ENCODE measurements at places on chromosomes 7 and 10.
A peak's percentile ranks its signal among the peaks of the same experiment; 100 is the strongest.

DNA sequence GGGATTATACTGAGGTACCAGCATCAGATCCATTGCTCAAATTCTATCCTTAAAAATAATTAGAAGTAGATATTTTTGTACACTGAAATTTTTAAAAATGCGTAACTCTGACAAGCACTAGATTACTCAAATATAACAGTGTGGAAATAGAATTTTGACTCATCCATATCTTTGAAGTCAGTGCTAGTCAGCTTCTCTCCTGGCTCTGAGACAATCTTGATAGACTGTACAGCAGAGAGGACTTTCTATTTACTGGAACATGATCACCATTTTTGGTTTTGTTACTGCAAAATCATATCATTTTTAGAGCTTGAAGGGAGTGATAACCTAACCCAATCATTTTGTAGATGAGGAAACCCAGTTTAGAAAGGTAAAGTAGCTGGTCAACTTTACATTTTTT, 195.0 kb downstream of the MTERF1 start:
- DNase-seq: no peak

DNA sequence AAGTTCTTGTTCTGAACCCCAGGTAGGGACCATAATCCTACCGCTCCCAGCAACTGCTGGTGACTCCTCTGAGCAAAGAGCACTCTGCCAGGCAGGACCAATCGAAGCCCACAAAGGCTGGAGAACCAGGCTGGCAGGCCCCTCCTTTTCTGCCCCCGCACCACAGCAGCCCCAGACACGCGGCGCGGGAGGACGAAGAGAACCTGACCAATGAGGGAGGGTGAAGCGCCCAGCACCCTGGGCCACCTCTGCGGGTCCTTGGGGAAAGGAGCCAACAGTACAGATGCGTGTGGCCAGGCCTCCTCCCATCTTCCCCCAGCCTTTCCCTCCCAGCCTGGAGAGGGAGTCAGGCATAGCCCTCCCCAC, 25.9 kb downstream of the CTBP2 start:
- no peak for DNase-seq

GRCh38 chr10:77946084-77946483, 19.5 kb upstream of the DLG5 start:
- no peak for DNase-seq

DNA sequence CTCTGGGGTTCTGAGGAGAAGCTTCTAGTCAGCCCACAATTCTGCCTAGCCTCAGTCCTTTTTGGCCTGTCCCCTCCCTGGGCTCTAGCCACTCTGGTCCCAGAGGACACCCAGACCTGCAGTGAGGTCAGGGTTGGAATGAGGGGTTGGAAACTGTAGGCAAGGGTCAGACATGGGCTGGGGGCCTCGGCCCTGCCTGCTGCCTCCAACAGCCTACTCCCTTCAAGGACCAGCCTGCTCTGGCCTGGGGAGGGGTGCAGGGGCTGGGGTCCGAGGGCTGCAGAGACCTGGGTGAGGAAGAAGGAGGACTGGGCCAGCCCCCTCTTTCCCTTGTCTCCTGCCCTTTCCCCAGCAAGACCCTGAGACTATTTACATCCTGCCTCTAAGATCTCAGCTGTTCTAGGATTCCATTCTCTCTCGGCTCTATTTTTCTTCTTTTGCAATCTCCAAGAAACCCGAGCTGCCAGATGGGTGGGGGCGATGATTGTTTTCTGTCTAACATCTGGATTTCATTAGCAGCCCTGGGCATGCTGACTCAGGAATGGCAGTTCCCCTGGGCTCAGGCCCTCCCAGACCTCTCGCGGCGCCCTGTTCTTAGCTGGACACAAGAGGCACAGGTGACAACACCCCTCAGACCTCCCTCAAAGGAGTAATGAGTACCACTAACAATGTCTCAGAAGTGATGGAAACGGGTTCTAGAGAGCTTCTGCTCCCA, 23.1 kb downstream of the ZCCHC24 start:
- no peak for DNase-seq

DNA sequence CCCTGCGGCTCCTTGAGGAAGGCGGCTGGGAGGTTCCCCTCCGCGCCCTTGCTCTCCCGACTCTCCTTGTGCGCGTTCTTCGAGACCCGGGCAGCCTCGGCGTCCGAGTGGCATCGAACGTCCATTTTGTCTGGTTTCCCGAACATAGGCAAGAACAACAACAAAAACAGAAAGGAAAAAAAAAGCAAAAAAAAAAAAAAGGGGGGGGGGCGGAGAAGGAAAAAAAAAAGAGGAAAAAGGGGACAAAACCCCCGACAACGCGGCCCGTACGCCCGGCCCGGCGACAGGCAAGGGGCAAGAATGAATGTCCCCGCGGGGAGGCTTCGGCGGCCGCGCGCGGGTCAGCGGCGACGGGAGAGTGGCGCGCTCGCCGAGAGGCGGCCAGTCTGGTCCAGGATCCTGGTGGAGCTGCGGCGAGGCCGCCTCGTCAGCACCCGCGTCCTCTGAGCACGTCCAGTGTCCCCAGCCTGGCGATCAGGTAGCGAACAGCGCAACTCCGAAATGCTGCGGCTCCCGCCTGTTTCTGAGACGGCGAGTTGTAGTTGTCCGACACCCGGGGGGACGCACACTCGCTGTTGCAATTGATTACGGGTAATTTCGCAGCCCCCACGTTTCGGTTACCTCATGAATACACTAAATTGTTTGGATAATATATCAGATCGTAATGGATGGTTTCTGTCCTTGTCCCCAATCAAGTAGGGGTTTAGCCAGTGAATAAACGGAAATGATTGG, at the start of gene VAX1:
Gene VAX1 (minus strand): TSS at position 360 of the 732 bp plus-strand sequence. CDS start 214 bp downstream, at position 146.
- no peak for DNase-seq

DNA sequence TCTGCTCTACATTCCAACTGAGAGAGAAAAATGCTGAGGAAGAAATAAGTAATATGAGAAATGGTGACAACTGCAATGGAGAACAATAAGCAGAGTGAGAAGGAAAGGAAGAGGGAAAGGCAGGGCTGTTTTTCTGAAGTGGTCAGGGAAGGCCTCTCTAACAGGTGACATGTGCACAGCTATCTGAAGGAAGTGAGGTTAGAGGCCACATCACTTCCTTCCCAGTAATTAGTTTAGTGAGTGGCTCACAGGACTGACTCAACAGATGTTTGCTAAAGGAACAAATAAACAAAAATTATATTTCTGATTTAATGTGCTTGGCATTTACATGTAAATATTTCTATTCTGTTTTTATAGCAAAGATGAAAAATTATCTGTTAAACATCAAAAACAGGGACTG, 77.9 kb downstream of the ARHGAP21 start:
- DNase-seq: peak; percentile 21

DNA sequence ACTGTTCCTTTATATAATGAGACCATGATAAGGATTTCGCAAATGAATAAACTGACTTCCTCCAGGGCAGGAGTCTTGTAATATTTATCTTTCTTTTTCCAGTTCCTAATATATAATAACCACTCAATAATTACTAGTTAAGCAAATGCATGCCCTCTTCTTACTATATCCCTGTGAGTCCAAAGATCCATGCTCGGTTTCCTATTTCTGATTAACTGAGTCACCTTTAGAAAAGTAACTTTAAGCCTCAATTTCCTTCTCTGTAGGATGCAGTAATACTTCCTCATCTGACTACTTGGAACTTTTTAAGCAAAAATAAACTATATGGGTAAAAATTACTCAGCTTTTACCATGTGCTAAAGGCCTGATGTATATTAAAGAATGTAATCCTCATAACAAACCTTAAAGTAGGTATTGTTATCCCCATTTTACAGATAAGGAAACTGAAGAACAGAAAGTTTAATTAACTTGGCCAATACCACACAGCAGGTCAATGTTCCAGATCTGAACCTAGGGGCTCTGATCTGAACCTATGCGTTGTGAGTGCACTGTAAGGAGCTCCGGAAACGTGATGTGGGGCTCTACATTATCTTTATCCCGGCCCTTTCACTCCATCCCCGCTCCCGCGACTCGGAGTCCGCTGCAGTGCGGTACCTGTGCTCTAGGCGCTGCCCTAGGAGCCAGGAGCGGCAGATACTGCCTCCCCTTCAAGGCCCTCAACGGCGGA, 458 bp downstream of the COX15 start:
- no peak for DNase-seq

GRCh38 chr10:109957092-109957797, 33.9 kb upstream of the XPNPEP1 start:
- no peak for DNase-seq

GRCh38 chr7:46156086-46156485, 235.0 kb upstream of the IGFBP3 start:
- no peak for DNase-seq

- no peak for DNase-seq
Measured at GRCh38 chr10:49170632-49171325, 17.4 kb downstream of the TMEM273 start.

GRCh38 chr7:128110641-128111364, 79.6 kb upstream of the LRRC4 start:
- peak; percentile 39 for DNase-seq

DNA sequence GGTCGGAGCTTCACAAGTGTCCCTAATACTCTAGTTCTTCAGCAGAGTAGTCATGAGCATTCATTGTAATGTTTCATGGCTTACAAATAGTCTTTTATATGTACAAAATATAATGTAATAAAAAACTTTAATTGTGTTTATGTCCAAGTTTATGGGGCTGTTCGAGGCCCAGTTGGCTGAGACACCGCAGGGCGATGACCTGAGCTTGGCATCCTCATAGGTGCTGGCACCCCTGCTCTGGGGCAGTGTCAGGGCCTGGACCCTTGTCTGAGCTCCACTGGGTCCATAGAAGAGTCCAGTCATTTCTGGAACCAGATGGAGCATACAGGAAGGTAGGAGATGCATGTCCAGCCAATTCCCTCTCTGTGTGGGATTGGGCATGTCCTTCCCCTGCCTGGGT, 12.9 kb upstream of the ZMIZ1 start:
- no peak for DNase-seq

- peak; percentile 63 for DNase-seq
Measured at GRCh38 chr10:22712956-22713852, 1.2 kb downstream of the PIP4K2A start.

- DNase-seq: no peak
Measured at GRCh38 chr7:119664601-119665000, 608.4 kb upstream of the KCND2 start.

DNA sequence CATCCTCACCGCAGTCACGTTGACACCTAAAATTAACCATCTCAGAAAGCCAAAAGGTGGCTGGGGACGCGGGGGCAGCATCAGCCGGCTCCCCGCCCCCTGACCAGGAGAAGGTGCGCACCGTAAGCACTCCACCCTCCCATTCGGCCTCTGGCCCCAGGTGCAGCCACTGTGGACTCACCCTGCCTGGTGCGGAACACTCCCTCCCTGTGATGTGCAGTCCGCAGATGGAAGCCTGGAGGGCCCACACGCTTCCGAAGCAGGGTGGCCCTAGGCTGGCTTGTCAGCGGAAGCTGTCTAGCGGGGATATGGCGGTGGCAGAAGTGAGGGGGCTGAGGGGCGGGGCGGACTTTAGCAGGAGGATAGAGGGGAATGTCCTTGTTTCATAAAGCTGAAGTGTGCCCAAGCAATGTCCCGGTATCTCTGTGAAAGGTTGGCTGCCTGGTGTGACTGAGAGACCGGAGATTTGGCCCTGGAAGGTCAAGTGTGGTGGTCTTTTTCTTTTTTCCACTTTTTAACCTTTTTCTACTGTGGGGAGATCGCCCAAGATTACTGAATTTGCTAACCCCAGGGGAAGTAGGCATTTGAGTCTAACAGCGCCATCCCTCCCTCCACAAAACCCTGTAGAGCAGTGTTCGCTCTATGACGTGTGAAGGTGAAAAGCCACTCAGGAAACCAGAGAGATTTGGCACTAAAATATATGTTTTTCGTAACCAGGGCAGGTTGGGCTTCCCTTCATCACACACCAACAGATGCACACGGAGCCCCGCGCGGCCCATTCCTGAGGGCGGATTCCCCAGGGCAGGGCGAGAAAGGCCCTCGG, 74.7 kb downstream of the CXCL12 start:
- DNase-seq: no peak

DNA sequence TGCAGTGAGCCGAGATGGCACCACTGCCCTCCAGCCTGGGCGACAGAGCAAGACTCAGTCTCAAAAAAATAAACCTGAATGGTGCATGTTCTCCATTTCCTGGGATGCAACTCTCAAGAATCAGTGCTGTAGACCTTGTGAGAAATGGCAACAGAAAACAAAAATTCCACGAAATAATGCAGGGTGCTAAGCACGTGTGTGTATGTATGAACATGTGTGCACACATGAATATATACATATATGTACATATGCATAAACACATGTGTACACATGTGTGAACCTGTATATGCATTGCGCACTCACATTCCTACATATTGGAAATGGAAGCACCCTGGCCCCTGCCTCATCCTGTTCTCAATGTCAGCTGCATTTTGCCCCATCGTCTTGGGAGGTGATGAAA, 548.5 kb downstream of the TCERG1L start:
- DNase-seq: no peak

DNA sequence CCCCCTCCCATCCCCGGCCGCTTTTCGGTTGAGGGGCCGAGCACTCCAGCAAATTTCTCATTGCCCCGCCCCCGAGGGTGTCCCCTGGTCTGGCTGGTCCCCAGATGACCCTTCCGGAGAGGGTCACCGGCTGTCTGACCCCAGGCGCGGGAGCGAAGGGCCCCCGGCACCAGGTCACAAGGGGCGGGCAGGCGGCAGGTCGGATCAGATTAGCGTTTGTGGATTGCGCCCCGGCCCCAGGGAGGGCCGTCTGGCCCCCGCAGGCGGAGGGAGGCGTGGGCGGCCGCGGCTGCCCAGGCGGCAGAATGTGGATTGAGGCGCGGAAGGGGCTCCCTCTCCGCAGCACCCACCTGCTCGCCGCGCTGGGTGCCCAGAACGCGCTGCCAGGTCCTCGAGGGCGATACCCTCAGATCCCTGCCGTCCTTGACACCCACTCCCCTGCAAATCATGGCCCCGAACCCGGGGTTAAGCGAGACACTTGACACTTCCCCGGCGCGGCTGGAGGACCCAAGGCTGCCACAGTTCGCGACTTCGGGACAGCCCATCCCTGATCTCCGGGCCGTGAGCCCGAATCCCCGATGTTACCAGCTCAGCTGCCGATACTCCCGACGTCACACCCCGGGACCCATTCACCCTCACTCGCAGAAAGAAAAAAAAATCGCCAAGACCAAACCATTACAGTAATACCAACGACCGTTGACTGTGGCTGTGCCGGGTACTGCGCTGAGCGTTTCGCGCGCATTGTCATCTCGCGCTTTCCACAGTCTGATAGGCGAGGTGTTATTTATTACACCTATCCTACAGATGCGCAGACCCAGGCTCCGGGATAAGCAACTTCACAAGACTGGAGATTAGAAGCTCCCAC, 953 bp downstream of the NODAL start:
- DNase-seq: no peak

- no peak for DNase-seq
Measured at GRCh38 chr10:7119325-7120015, 291.4 kb downstream of the SFMBT2 start.

DNA sequence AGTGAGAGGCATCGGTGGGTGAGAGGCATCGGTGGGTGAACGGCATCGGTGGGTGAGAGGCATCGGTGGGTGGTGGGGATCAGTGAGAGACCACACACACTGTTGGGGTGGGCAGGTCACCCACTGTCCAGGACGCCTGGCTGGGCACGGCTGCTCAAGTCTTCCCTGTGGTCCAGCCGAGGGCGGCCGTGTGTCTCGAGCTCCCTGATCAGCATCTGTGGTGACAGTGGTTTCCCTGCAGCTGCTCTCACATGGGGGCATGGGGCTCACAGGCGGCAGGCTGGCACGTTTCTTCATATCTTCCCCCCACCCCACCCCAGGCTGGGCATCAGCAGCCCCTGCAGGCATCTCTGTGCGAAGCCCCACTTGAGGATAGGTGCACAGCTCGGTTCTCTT, 78.2 kb downstream of the NKX6-2 start:
- no peak for DNase-seq

Measured in activated naive CD4-positive, alpha-beta T cell treated with anti-CD3 and anti-CD28 coated beads, Interleukin-2, amount 10 ng/mL, durations not matched to agents 7 days and 5 days (primary cell).